ENCODE measurements at places on chromosomes 7 and 10.

DNA sequence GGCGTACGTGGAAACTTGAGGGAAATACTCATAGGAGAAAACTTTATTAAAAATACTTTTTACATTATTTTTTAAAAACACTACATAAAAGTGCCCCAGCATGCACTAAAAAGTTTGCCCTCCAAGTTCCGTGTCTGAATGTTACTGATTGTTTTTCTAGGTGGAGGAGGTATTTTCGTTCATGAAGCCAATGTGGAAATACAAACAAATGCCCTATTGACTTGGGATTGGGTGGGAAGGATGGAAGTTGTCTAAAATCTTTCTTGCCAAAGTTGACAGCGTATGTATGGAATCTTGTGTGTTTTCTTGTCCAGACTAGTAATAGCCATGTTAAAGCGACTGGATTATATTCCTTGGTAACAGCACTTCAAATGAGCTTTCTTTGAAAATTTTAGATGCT lies 1.2 kb downstream of the PROSER2 start:
- DNase-seq = no peak

DNA sequence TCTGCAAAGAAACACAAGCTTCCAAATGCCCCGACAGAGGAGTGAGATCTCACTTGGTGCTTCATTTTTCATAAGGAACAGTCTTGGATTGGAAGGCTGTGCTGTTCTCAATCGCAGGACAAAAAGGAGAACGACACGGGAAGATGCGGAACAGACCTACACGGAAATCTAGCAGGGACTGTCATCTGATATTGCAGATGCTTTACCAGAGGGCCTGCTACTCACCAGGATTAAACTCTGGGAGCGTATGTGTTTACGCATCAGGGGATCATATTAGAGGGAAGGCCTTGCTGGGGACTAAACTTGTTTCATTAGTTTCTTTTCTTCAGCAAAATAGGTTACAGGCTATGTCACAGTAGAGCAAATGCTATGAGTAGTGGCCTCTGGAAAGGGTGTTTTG lies 82.8 kb upstream of the EEPD1 start:
- DNase-seq = no peak

GRCh38 chr7:139798892-139799291 lies 21.1 kb upstream of the HIPK2 start:
- DNase-seq = no peak

DNA sequence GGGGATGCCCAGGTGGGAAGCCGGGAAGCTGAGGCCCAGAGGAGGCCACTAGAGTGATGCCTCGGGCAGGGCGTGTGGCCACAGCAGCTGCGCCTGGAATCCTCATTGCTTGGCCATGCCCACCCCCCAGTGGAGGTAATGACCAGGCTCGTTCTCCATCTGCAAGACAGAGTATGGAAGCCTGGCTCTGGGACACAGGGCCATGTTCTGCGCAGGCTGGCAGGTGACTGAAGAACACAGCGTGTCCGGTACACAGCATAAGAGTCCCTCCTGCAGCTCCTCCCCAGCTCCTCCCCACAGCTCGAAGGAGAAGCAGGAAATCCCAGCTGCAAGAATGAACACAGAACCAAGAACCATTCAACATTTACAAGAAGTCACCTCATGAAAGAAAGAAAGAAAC lies 64.8 kb downstream of the SMURF1 start:
- no peak for DNase-seq

DNA sequence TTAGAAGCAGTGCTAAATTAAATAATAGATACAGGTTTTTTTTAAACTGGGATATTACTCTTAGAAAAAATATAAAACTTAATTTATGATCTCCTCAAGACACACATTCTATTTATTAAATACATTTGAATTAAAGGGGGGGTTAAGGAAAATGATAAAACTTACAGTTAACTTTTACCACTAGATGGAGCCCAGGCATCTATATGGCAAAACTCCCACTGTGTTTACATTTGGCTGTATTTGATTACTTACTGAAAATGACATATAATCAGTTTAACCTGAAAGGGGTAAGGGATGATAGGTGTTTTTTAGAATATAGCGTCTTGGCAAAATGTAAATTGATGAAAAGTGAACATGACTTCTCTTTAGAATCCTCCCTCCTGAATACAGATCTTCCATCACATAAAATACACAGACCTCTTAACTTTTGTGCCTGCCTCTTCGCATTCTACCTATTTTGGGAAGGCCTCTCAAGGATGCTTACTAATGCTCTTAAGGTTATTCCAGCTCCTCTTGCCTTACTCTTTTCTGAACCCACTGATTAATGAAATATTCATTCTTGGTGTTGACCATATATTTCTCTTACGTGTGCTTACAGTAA lies 235.7 kb downstream of the AGMO start:
- no peak for DNase-seq

- no peak for DNase-seq
Measured at GRCh38 chr7:36565792-36566356, 158.4 kb downstream of the AOAH start.

GRCh38 chr7:158924956-158925355 lies 68.6 kb downstream of the DYNC2I1 start:
- no peak for DNase-seq

GRCh38 chr10:131998050-131998844 lies 16.5 kb upstream of the BNIP3 start:
- DNase-seq = no peak

- DNase-seq = no peak
Measured at GRCh38 chr7:149199234-149199995, 4.1 kb downstream of the ZNF282 start.

DNA sequence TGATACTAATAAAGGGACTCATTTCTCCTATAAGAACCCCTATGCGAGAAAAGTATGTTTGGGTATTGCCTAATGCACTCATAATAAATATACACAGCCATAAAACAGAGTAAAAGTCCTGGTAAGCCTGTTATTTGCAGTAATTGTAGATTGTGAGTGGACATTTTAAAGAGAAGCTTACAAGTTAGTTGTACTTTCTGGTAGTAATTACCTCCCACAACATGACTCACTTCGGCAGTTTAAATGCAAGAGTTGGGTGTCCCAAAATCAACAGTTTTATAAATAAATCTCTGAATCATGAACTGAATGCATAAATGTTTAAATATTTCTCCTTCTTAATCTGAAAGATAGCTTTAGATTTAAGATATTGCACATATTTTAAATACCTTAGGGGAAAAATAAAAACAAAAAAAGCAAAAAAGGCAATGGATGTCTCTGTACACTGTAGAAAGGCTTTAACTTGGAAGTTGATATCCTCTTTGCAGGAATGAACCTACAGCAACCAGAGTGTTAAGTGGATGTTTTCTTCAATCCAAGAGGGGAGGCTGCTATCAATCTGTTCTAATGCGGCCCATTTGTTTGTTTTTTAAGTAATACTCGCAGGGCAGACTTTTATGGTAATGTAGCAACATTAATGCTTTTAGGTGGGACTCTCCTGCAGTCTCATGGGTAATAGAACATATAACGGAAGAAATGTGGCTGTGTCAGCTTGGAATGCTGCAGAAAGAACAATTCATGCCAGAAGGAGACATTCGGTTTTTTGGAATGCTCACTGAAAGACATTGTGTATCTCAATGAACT lies 57.3 kb upstream of the ZEB1 start:
- DNase-seq = no peak

GRCh38 chr7:142795339-142795863 lies 24.6 kb downstream of the PRSS2 start:
- no peak for DNase-seq

DNA sequence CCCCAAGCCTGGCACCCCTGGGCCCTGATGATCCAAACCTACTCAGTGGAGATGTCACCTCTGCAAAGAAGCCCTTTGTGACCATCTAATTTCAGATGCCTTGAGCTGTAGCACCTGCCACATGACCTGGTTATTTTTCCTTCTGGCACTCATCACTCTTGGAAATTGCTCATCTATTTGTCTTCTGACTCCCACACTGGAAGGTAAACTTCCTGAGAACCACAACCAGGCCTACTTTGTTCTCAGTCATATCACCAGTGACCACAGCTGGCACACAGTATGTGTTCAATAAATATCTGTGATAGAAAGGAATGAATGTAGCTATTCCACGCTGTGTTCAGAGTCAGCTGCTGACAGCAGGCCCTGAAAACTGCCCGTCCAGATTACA lies 97.1 kb downstream of the SH3PXD2A start:
- DNase-seq = no peak

DNA sequence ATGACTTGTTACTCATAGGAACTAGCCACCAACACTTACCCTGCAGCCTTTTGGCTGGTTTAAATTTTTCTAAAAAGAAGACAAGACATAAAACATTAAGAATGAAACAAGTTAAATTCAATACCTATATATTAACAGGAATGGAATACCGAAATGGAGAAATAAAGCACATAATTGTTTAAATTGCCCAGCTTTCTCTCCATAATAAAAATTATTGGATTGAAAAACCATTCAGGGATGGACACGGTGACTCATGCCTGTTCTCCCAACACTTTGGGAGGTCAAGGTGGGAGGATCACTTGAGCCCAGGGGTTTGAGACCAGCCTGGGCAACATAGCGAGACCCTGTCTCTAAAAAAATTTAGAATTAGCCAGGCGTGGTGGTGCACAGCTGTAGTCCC lies 179.4 kb upstream of the MKLN1 start:
- DNase-seq = no peak

DNA sequence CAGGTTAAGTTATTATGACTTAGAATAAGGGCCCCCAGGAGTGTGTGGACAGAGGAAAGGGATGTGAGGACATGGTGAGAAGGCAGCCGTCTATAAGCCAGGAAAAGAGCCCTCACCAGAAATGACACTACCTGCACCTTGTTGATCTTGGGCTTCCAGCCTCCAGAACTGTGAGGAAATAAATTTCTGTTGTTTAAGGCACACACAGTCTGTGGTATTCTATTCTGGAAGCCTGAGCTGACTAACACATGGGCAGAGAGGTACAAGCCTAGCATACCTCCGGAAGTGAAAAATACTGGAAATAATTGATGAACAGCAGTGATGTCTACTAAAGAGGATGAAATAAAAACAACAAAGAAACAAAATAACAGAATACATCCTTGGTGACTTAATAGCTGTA lies 46.1 kb upstream of the GRB10 start:
- no peak for DNase-seq

DNA sequence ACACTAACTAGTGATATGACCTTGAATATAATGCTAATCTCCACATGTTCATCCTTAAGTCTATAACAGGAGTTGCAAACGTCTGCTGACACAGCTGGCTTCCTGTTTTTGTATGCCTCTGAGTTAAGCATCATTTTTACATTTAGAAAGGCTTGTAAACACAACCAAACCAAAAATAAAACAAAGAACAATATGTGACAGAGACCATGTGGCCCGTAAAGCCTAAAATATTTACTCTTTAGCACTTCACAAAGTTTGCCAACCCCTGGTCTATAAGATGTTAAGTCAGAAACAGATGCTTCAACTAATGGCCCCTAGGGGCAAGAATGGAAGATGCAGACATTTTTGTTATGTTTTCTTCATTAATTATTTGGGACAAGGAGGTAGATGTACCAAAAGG lies 109.3 kb downstream of the CPEB3 start:
- DNase-seq = no peak

GRCh38 chr7:155559519-155560108 lies 13.3 kb upstream of the CNPY1 start:
- no peak for DNase-seq

DNA sequence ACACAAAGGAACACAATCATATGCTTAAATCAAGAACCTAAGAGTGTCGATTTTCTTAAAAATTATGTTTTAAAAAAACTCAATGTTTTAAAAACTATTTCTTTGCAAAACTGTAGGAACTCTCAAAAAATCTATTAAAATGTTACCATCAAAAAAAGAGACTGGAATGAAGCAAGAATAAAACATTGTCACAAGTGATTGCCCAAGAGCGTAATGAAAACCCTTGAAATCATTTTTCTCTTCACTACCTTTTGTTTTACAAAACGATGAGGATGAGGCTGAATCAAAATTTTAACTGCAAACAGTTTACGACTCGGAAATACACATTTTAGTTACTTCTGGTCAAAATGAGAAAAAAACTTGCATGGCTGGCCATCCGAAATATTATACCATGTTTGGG lies 855 bp downstream of the YME1L1 start:
- DNase-seq = no peak

DNA sequence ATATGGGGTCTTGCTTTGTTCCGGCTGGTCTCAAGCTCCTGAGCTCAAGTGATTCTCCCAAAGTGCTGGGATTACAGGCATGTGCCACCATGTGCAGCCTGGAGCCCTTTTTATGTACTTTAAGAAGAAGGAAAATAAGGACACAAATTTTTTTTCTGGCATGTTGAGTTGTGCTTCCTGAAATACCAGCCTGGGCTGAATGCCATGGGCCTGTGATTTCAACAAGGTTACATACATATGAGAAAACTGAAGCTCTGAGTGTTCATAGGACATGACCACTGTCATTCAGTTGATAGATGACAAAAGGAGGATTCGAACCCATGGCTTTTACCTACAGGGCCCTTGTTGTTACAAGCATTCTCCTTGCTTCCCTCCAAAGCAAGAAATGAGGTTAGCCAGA lies 36.1 kb downstream of the ST8SIA6 start:
- DNase-seq = no peak

DNA sequence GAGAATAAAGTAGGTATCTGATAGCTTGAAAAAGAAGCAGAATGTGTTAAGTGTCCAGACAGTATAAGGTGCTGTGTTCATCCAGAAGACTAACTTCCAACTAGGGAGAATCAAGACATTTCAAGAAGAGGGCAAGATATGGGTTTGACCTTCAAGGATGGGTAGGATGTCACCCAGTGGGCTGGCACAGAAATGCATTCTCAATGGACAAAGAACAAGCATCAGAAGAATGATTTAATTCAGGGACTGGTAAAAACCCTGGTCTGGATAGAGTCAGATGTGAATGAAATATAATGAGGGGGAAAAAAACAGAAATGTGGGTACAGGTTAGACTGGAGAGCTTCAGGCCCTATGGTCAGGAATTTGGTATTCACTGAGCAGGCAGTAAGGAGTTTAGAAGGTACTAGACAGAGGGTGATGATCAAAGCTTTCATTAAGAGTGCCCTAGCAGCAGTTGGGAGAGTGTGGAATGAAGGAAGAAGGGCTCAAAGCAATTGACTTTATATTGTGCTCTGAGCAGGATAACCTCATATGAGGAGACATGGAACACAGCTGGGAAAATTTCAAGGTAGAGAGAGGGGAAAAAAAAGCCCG lies 180.7 kb upstream of the ANK3 start:
- DNase-seq = no peak

DNA sequence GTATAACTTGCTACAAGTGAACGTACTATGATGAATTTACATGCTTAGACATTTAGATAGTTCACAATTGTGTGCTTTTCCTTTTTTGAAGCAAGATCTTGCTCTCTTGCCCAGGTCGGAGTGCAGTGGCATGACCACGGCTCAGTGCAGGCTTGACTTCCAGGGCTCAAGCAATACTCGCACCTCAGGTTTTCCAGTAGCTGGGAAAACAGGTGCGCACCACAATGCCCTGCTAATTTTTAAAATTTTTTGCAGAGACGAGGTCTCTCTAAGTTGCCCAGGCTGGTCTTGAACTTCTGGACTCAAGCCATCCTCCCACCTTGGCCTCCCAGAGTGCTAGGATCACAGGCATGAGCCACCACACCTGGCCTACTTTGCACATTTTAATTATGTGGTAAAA lies 1.8 kb downstream of the GPR15LG start:
- DNase-seq = no peak

- DNase-seq = no peak
Measured at GRCh38 chr7:45100761-45101480, 10.6 kb downstream of the TBRG4 start.

Data from T-helper 2 cell treated with Interferon-gamma antibody and Interleukin-4, amounts not matched to agents 5 μg/mL and 100 μg/mL, for 36 hours (primary cell).